ENCODE measurements at places on chromosomes 3 and 15.

DNA sequence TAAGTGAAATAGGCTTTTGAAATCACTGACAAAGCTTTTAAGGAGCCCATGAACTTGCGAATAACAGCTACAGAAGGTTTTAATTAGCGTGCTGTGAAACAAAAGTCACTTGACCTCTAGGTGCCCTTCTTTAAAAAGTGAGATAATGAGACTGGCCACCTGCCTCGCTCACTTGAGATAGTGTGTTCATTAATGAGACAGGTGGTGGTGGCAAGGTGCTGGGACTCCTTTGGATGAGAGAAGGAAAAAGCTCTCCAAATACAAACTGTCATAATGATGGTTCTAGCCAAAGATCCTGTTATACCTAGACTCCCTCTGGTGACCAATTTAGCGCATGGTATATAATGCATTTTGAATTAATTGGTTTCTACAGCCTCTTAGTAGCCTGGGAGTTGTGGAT lies 22.7 kb upstream of the IREB2 start:
- DNase-seq, result no peak

GRCh38 chr15:64151727-64152506 lies at the start of gene SNX22:
TSS of gene SNX22 (plus strand) at chr15:64151731. CDS start at chr15:64151776, 45 bp downstream.
- no peak for DNase-seq

- no peak for DNase-seq
Measured at GRCh38 chr3:29370476-29371420, 89.9 kb downstream of the RBMS3 start.

- DNase-seq, result no peak
Measured at GRCh38 chr15:27235681-27236080, 264.7 kb downstream of the GABRG3 start.

DNA sequence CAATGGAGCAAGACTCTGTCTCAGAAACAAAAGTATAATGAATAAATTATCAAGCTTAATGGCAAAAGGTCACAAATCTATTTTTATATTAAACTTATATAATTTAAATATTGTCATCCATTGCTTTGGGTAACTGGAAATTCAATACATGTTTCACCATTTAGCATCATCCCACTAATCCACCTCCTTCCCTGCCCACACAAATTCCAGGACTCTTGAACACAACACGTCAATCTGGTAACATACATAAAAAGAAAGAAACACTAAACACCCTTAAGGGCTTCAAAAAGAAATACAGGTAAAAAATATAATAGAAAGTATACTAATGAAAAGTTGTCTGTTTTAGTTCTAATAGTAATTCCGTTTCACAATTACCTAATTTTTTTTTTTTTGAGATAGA lies 149.4 kb downstream of the STAG1 start:
- DNase-seq, result no peak

GRCh38 chr15:60003243-60004008 lies 685 bp upstream of the FOXB1 start:
- DNase-seq, result no peak

DNA sequence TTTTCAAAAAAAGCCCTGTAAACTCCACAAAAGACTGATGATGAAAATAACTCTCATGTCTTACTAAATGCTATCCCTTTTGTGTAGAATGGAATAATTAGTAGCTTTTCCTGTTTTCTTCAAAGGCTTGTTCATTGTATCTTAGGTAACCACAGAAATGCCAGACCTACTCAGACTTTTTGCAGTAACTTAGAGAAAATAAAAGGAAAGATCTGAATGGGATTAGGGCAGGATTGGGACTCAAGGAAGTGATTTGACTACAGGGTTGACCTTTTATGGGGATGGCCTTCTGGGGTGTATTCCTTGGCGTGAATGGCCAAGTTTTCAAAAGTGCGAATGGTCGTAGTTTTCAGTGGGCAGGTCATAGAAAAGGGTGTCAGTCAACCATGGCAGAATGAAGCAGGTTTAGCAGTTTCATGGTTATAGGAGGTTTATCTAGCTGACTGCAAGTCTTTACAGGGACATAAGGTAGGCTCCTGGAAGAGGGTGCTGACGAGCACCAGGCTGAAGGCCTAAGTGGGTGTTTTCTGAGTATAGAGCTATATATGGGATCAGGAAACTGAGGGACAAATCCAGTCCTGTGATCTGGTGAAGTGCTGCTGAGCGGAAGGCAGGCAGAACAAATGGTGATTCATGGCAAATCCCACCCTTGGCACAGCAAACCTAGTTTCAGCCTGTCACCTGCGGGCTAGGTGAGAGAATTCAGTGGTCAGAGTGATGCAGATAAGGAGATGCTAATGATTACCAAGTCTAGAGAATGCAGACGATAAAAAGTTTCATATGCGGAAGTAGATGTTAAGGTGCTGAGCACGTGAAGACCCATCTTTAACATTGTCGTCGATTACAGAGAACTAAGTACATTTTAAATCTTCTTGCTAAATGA lies 46.4 kb downstream of the IL1RAP start:
- DNase-seq, result no peak

- DNase-seq, result no peak
Measured at GRCh38 chr3:21979706-21980105, 228.7 kb upstream of the ZNF385D start.

- no peak for DNase-seq
Measured at GRCh38 chr3:169280010-169280585, 383.4 kb downstream of the MECOM start.

DNA sequence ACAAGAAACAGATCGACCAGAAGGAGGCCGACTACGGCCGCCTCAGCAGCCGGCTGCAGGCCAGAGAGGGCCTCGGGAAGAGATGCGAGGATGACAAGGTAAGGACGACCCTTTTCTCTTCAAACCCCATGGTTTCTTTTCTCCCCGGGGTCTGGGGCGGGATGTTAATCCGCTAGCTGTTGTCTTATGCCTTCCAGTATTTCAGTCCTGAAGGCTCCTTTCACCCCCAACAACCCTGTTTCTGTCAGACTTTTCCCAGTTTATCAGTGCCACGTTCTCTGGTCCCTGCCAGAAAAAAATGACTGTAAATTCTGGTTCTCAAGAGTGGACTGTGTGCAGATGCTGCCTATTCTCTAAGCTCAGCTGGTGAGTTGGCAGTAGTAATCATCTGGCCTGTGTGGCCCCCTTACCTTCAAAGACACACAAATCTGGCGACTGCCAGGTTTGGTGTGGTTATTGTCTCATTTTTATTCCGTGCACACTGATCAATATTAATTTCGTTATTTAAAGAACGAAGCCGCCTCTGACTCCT lies 806 bp downstream of the GOLM2 start:
- DNase-seq, result no peak

DNA sequence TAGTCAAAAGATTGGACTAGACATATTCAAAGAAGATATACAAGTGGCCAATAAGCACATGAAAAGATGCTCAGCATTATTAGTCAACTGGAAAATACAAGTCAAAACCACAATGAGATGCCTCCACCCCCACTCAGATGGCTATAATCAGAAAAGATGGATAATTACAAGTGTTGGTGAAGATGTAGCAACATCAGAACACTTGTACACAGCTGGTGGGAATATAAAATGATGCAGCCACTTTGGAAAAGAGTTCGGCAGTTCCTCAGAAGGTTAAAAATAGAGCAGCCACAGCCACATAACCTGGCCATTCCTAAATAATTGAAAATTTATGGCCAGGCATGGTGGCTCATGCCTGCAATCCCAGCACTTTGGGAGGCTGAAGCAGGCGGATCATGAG lies 38.4 kb downstream of the HEG1 start:
- no peak for DNase-seq
